Thyroid gland (tissue), 4 donors: ENCODE measurements at places on chromosomes 7 and 10. TPM values are rescaled to one million over a fixed set of nuclear protein-coding genes. Genes with fewer than 3 reads are reported as not detected.

DLX5 gene
- total RNA-seq: 1.5 TPM

SH2D4B gene
- total RNA-seq: not detected

PPP1R17 gene
- total RNA-seq: not detected

SPDYE11 gene
- not detected for total RNA-seq

- no peaks in the 10 kb centered on the region for H3K4me1 ChIP-seq
- H3K4me3 ChIP-seq: no peak overlapping the region
- H3K27ac ChIP-seq: no peak overlapping the region
Observed at GRCh38 chr10:22308390-22308789, 7.8 kb upstream of the COMMD3 start.

DNA sequence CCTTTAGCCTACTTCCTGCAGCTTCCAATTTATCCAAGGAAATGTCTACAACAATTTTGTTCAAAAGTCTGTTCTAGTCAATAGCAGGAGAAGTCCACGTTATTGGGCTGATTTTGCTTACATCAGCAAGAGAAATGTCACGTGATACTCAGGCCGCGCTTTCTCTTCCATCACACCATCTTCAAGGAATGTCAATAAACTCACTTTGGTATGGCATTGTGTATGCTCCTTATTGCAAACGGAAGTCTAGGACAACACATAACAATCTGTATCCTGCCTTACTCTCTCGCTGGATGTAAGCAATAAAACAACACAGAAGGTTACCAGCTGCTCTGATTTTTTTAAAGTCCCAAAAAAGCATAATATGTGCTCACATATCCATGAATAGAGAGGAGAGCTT lies 17.1 kb upstream of the STK17A start:
- DNase-seq: no peak
- H3K27ac ChIP-seq: no peak overlapping the region
- H3K4me1 ChIP-seq: no peaks in the 10 kb centered on the region

DNA sequence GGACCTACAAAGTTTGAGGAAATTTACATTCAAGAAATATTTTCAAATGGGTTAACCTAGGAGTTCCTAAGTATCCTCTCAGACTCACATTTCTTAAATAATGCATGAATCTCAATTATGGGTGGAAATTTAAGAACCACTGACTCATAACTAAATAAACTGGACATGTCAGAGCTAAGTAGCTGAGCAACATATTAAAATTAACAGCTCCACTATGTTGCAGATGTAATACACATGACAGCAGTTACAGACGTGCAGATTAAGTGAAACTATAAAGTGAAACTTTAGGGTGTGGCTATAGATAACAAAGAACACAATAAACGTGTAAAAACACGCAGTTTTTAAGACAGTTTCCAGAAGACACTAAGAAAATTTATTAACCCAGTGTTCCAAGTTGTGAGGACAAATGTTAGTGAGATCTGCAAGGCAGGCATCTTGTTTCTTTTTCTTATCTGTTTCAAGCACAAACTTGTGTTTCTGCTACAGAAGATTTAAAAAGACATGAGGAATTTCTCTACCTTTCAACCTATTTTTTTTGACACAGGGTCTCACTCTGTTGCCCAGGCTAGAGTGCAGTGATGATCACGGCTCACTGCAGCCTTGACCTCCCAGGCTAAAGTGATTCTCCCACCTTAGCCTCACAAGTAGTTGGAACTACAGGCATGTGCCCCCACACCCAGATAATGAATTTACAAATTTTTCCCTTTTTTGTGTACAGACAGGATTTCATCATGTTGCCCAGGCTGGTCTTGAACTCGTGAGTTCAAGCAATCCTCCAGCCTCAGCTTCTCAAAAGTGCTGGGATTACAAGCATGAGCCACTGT lies 25.3 kb downstream of the DNMBP start:
- no peak for DNase-seq
- H3K4me3 ChIP-seq: no peak overlapping the region
- H3K27me3 ChIP-seq: no peaks in the 10 kb centered on the region
- H3K27ac ChIP-seq: peak overlapping the region; percentile 69
- no peaks in the 10 kb centered on the region for H3K36me3 ChIP-seq

DNA sequence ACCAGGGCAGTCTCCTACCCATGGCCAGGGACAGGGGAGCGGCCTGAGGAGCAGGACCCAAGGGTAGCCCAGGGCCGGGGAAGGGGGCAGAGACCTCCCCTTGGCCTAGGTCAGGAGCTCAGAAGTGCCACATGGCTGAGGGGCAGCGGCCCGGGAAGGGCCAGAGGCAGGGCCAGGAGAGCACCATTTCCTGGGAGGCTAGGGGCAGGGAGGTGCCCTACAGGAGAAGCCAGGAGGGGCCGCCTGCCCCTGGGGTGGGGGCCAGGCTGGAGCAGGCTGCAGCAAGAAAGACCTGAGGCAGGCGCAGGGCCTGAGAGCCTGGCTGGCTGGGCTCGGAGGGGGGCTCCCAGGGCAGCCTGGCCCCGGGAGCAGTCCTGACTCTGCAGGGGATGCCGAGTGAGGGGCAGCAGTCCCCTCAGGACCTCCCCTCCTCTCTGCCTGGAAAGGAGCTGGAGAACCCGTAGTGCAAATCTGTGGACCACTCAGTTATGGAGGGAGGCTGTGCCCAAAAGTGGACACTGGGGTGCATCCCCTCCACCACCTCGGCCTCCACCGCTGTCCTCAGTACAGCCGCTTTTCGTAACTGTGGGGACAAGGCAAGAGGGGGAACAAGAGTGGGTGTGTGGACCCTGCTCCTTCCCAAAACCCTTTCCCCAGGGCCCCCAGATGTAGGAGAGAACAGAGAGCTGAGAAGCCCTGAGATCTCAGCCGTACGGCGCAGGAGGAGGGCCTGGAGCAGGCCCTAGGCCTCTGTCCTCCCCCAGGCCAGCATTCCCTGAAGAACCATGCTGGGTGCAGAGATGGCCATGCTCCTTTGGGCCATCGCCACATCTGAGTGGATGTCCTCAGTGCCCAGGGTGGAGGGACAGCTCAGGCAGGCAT lies 17.1 kb downstream of the IMPDH1 start:
- no peak overlapping the region for H3K4me3 ChIP-seq
- no peaks in the 10 kb centered on the region for H3K4me1 ChIP-seq

DNA sequence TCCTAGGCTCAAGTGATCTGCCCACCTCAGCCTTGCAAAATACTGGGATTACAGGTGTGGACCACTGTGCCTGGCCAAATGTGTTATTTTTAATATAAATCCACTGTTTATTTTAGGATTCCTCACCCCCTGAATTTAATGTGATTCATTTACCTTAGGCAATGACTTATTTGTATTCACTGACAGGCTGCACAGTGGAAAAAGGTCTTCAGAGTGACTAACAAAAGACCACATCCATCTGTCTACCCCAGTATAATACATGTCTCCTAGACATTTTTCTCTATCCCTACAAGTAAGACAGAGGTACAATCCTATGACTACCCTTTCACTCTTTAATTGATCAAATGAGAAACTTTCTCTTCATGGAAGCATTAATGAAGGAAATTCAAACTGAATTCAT lies 230.2 kb downstream of the AHR start:
- H3K27ac ChIP-seq: no peak overlapping the region
- H3K36me3 ChIP-seq: no peaks in the 10 kb centered on the region
- no peaks in the 10 kb centered on the region for H3K27me3 ChIP-seq

GRCh38 chr10:104333032-104333727 lies 5.1 kb downstream of the ITPRIP start:
- peak overlapping the region; percentile 99 for H3K27ac ChIP-seq
- no peaks in the 10 kb centered on the region for H3K27me3 ChIP-seq
- DNase-seq: no peak
- H3K4me1 ChIP-seq: peaks cover 85% of the 10 kb centered on the region

- no peak overlapping the region for H3K27ac ChIP-seq
- peaks cover 45% of the 10 kb centered on the region for H3K36me3 ChIP-seq
- H3K4me1 ChIP-seq: no peaks in the 10 kb centered on the region
- no peaks in the 10 kb centered on the region for H3K27me3 ChIP-seq
- no peak overlapping the region for H3K4me3 ChIP-seq
Observed at GRCh38 chr10:100151723-100152300, 34.0 kb downstream of the ERLIN1 start.
